ENCODE measurements at places on chromosomes 1 and 21.
A peak's percentile ranks its signal among the peaks of the same experiment; 100 is the strongest.

GRCh38 chr1:8525216-8525557 lies 207.3 kb downstream of the SLC45A1 start:
- DNase-seq = peak; percentile 25

- DNase-seq = no peak
These were observed 8.3 kb downstream of the GPR37L1 start for GRCh38 chr1:202130816-202131522.

- no peak for DNase-seq
These were observed 27.9 kb downstream of the S1PR1 start for GRCh38 chr1:101264697-101265096.

DNA sequence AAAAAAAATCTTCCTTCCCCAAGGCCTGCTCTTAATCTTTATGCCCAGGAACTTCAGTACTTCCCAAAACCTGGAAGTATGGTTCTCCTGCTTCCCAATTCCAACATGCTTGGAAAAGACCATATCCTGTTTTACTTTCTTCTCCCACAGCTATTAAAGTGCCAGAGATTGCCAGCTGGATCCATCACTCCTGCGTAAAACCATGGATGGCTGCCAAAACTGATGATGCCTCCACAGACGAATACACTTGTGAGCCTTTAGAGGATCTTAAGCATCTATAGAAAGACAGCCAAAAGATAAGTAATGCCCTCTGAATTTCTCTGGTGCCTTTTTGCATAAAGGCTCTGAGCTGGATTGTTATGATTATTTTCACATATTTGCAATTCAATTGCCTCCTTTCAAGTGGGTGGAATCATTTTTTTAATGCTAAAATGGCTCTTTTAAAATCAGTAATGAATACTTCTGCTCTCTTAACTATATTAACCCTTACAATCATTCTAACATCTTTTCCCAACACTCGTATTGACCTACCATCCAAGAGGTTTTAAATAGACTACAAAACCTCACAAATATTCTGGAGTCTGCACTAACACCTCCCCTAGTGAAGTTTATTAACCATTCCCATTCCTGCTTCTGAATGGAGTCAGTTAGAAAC lies 1807.8 kb downstream of the BRINP3 start:
- DNase-seq = no peak

- DNase-seq = no peak
These were observed 103.1 kb downstream of the C1orf21 start for GRCh38 chr1:184489908-184490307.

GRCh38 chr1:237467320-237467719 lies 423.4 kb downstream of the ZP4 start:
- peak; percentile 15 for DNase-seq

DNA sequence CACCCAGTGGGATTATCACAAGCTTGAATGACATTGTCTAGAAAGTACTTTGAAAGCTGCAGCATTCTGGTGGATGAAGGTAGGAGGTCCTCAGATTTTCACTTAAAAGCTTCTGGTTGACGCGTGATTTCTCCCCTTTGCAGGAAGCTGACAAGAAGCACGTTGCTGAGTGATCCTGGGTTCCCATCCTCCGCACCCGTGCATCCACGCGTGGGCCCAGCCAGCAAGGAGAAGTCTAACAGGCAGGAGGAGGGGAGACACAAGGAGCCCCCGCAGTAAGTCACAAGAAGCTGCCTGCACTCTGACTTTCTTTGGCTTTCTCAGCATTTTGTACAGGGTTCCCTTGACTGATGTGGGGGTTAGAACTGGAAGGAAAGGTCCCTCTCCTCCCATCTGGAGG lies 7.8 kb upstream of the B3GALT5 start:
- DNase-seq = no peak

DNA sequence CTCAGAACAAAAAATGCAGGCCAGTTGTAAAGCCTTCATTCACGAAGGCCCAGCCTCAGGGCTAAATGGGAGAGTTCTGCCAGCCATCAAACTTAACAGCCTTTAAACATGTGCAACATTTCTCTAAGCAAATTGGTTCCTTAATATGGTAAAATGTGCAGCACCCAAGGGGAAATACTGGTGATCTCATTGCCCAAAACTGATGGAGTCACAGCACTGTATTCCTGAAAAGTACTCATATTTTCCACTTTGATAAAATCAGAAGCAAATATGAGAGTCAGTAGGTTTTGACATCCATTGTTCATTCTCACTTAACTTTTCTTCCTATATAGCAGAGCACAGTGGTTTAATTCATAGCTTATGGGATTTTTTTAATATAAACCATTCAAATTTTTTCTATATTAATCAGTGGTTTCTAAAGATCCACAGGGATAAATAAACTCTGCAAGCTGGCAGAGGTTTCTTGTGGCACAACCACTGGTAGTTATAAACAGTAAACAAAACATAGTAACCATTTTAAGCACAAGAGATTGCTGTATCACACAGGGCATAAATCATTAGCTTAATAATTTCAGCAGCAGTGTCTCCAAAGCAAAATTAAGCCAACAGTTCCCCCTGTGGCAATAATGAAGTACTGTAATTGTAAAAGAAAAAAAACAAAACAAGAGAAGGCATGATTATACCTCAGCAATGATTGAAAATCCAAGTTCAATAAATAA lies 106.9 kb upstream of the LYPLAL1 start:
- no peak for DNase-seq

DNA sequence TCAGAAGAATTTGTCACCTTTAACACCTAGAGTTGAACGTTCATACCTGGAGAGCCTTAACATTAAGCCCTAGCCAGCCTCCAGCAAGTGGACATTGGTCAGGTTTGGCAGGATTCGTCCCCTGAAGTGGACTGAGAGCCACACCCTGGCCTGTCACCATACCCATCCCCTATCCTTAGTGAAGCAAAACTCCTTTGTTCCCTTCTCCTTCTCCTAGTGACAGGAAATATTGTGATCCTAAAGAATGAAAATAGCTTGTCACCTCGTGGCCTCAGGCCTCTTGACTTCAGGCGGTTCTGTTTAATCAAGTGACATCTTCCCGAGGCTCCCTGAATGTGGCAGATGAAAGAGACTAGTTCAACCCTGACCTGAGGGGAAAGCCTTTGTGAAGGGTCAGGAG lies 52.3 kb downstream of the UBE4B start:
- DNase-seq = no peak

GRCh38 chr1:149933208-149933607 lies 3.5 kb downstream of the MTMR11 start:
- no peak for DNase-seq

DNA sequence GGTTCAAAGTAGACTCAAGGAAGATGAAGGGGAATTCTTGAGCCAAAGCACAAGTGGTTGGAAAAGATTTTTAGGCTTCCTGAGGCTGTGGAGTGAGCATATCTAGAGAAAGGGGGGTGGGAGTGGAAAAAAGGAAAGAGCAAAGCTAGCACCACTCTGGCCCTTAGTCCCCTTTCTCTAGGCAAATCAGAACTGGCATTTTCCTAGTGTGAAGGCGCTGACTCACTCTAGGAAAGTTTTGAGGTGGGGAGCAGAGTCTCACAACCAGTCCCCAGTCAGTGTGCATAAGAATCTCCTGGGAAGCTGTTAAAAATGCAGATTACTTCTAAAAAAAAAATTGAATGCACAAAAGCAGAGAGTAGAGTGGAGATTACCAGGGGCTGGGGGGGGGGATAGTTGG lies 3.4 kb upstream of the GPR89B start:
- DNase-seq = no peak

DNA sequence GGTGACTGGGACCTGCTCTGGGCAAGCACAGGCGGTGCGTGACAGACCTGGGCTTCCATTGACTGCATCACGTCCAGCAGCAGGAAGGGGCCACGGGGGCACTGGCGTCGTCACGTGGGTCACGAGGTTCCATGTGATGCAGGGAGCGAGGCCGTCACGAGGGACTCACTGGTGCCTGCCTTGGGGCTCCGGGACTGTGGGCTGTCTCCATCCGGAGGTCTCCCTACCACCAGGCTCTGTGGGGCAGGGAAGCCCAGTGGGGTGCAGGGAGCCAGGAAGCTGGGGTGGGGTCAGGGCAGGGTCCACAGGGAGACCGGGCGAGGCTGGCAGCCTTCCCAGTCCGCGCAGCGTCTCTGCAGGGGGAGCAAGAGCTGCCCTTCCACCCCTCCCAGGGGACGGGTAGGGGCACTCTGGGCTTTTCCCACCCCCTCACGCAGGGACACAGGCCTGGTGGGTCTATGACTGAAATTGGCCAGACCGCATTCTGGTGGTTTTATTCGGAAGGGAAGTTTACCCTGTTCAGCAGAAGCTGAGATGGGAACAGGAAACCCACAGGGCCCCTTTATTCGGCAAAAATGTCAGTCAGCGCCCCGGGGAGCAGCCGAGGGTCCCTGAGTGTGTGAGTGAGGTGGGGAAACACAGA lies 416 bp upstream of the TNFRSF14 start:
- no peak for DNase-seq

GRCh38 chr21:45098867-45099266 lies 24.5 kb downstream of the ADARB1 start:
- peak; percentile 58 for DNase-seq

DNA sequence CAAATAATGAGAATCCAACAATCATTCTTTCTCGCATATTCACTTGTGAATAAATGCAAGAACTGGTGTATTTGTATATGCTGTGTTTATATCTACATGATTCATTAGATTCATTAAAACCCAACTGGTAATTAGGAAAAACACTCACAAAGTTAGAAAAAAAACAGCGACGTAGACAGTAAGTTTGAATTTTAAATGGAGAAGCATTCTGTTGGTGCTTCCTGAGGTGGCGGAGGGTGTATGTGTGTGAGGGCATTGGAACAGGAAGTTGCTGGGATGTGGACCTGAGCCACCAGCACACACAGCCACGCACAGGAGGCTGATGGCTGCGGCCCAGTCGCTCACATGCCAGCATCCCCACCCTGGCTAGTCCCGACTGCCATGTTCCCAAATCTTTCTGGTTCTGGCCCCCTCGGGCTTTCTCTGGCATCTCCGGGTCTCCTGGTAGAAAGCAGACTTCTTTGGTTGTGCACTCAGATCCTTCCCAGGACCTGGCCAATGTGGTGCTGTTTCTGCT lies 121.6 kb upstream of the IRF2BP2 start:
- DNase-seq = no peak

DNA sequence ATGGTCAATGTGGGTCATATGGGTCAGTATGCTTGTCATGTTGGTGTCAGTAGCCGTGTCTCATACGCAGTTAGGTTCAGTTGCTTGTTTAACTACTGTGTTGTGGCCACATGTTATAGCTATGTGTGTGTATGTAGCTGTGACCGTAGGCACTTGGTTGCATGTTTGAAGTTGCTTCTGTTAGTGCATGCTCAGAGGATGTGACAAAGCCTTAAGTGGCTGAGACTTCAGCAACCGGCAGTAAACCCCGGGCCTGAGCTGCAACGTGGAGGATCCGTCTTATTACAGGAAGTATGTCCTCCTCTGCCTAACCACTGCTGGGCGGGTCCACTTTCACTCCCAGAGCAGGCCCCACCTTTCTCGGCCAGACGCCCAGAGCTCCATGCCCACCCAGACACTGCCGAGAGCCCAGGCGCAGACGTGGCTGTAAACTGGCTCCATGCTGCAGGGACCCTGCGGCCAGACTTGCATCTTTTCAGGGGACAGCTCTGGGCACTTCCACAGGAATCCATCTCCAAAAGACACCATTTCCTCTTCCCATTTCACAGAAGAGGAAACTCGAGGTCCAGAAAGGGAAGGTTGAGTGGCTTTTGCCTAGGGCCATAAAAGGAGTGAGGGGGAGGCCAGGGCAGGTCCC lies 2.2 kb downstream of the TCEA3 start:
- no peak for DNase-seq

- no peak for DNase-seq
These were observed 202.1 kb downstream of the NCAM2 start for GRCh38 chr21:21200103-21200938.
